ENCODE measurements at places on chromosomes 4 and X.

DNA sequence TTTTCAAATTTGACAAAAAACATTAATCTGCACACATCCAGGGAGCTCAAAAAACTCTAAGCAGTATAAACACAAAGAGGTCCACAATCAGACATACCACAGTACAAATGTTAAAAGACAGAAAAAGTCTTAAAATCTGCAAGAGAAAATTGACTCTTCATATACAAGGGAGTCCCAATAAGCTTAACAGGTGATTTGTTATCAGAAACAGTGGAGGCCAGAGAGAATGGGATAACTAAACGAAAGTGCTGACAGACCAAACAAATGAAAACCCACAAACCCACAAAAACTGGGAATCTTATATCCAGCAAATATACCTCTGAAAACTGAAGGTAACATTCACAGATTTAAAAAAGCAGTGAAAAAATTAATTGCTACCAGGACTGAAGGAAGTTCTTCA is 182.0 kb upstream of the PAQR3 start:
- no peak for DNase-seq

DNA sequence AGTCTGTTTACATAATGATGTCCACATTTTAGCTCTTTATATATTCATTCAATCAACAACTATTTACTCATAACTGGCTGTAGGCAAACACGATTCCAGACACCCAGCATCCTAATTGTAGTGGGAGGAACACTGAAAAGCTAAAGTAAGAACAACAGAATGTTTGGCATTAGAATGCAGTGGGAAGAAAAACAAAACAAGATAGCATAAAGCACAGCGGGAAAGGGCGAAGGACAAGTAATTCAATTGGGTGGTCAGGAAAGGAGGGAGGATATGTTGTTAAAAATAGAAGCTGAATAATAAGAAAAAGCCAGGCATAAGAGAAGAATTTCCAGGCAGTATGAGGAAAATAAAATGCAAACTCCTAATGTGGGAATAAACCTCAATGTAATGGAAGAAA is 189.5 kb upstream of the FAT4 start:
- no peak for DNase-seq

GRCh38 chr4:7311205-7311604 is 118.9 kb downstream of the SORCS2 start:
- no peak for DNase-seq

- DNase-seq, result no peak
Observed at GRCh38 chr4:30718021-30718542, 2.1 kb upstream of the PCDH7 start.

DNA sequence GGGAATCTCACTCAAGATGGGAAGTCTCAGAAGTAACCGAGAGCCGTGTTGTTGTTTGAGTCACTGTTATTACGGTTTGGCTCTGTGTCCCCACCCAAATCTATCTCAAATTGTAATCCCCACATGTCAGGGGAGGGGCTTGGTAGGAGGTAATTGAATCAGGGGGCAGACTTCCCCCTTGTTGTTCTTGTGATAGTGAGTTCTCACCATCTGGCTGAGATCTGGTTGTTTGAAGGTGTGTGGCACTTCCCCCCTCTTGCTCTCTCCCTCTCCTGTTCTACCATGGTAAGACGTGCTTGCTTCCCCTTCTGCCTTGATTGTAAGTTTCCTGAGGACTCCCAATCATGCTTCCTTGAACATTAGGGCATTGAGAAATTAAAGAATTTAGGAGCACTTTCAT is 37.0 kb downstream of the HAND2 start:
- DNase-seq, result no peak

DNA sequence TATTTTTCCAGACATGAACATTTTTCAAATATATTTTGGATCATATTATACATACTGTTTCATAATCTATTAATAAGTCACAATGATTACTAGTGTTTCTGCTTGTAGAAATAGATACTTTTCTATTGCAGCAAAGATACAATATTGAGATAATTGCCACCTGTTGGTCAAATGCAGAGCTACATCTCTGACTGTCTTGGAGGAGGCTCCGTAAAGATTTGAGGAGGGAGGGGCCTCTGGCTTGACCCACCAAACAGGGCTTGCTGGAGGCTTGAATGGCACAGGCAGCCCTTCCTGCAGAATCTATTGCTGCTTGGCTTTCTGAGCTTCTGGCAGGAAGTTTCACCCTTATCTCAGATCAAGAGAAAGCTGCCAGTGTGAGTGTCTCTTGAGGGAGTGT is 99.3 kb upstream of the ARMCX2 start:
- no peak for DNase-seq

DNA sequence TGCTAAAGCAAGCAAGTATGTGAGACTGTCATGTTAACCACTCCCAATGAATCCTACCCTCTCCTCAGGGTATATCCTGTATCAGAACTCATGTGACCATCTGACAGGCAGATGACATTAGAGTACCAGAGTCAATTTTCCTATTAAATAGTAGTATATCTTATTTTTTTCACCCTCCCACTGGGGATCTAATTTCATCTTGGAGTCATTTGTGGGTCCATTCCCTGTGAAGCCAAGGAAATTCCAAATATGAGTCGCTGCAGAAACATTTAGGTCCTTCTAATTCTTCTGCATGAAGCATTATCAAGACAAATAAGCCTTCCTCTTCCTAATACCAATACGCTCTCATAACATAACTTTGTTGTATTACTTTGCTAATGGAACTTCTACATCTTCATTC is 52.2 kb upstream of the BLTP1 start:
- no peak for DNase-seq

- no peak for DNase-seq
Observed at GRCh38 chr4:19580095-19580494, 671.6 kb upstream of the SLIT2 start.

- no peak for DNase-seq
Observed at GRCh38 chr4:7657545-7658297, 223.0 kb upstream of the PSAPL1 start.

- DNase-seq, result no peak
Observed at GRCh38 chrX:10932842-10933440, 178.2 kb upstream of the HCCS start.

GRCh38 chr4:160034501-160034900 is 931.6 kb downstream of the RAPGEF2 start:
- no peak for DNase-seq

GRCh38 chr4:82394896-82395295 is 21.1 kb upstream of the HNRNPD start:
- DNase-seq, result peak; percentile 24

DNA sequence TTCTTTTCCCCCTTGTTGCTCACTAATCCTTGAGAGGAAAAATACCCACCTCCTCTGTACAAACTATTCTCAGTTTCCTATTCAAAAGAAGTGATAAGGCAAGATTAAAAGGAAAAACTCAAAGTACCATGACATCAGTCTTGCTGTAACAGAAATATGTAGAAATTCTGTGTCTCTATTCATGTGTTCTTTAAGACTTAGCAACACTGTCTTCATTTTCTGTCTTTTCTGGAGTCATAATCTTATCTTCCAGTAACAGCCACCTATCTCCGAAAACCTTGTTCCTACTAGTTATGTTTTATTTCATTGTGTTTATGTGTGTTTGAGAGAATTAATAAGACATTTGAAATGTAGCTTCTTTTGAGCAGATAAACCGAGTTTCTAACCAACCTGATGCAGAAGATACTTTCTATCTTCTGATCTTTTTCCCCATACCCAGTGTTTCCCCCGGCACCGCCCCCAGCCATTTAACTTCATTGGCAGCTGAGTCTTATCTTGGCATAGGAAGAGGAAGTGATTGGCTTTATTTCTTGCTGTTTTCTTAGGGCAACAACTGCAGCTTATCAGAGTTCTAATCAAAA is 8.0 kb downstream of the FAM241A start:
- DNase-seq, result no peak

- DNase-seq, result peak; percentile 84
Observed at GRCh38 chr4:128823025-128823661, 13.6 kb downstream of the JADE1 start.

DNA sequence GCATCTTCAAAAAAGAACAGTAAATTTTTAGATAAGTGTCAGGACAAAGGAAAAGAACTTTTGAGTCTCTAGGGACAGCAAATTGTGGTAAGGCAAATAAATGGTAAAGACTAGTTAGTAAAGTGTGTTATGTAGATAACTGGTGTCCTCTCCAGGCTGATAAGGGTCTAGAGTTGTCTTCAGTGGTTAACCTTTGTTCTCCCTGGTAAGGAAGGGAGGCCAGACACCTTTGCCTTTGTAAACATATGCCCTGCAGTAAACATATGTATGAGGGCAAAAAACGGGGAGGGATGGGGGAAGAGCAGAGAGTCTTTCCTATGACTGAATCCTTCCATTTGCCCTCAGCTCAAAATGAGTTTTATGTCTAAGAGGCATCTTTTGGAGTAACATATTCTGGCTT is 384.6 kb downstream of the HNRNPD start:
- DNase-seq, result no peak

- no peak for DNase-seq
Observed at GRCh38 chrX:9906919-9907318, 60.2 kb upstream of the CLDN34 start.

GRCh38 chrX:13215729-13216128 is 104.1 kb downstream of the ATXN3L start:
- no peak for DNase-seq

DNA sequence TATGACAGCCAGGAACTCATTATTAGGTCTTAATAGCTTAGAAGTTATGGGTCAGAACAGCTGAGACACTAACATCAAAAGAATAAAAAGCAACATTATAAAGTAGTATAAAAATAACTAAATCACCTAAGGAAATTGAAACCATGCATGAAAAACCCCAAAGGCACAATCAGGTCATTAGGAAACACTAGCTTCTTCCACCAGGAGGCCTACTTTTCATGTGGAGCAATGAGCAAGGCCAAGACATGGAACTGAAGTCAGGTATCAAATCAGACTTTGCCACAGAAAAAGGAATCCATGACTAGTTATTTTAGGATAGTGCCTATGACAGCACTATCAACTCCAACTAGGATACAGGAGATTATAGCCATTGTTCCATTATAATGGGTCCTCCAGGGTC is 7.9 kb downstream of the HUWE1 start:
- DNase-seq, result no peak

- DNase-seq, result no peak
Observed at GRCh38 chr4:80008971-80009370, 64.1 kb downstream of the ANTXR2 start.

GRCh38 chr4:81225252-81225651 is 10.2 kb upstream of the PRKG2 start:
- no peak for DNase-seq

DNA sequence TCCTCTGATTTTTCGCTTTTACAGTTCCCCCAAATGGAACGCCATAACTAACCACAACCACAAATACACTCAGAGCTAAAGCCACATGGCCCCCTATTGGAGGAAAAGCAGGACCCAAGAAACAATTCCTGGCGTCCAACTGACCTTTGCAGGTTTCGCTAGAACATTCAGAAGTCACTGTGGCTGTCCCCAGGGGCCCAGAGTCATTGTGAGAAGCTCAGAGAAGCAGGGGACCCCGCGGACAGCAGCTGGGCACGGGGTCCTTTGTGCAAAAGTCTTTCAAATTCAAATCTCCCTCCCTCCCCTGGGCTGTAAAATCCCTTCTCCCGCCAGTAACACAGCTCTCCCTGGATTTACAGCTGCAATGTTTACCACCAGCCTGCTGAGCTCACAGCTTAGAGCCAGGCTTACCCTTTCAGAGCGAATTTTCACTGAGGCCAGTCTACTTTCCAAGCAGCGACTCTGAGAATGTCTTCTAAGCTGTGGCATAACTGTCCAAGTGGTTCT is 214.8 kb downstream of the CRLF2 start:
- DNase-seq, result no peak

- DNase-seq, result no peak
Observed at GRCh38 chr4:130403221-130403620, 1307.3 kb downstream of the C4orf33 start.

DNA sequence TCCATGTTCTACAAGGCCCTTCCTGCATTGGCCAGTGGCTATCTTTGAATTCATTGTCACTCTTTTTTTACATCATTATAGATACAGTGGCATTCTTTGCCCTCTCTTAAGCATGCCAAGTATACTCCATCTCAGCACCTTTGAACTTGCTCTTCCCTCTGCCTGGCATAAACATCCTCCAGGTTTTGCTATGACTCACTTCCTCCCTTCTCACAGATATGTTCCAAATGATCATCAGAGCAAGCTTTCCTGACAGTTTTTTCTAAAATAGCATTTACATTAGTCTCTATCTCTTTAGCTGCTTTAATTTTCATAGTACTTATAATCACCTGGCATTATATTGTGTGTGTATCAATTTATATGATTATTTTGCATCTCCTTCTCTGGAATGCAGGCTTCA is 553.3 kb upstream of the MAGEB2 start:
- DNase-seq, result peak; percentile 87

DNA sequence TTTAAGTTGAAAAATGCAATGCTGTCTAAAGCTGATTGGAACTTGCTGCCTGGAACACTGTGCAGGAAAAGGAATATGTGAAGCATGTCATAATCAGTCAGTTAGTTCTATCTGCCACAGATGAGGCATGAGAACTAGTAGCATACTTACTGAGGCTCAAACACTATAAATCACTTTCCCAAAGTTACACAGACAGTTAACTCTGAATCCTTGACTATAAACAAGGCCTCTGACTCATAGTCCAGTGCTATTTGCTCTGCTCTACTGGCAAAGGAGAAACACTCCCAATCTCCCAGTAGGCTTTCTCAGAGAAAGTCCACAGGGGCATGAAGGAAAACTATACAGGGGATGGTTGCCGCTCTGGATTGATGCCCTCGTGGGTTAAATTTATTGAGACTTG is 2078.4 kb upstream of the TENM3 start:
- no peak for DNase-seq

- no peak for DNase-seq
Observed at GRCh38 chr4:185794637-185795036, 17.4 kb downstream of the SORBS2 start.

DNA sequence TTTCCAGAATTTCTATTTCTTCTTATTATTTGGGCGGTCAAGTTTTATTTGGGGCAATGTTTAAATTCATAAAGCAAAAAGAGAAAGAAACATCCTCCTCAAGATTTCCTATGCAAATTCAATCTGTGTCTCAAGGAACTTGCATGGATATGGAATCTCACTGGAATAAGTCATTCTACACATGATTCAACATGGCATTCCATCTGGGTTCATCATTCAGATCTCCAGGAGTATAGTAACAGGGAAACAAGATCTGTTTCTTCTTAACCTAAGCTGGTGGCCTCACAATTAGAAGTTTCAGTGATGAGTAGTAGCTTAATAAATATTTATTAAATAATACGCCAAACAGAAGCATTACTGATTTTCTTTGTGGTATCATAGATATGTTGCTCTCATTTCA is 19.8 kb downstream of the KLHL34 start:
- DNase-seq, result no peak

GRCh38 chr4:75909405-75909804 is 7.2 kb upstream of the PPEF2 start:
- DNase-seq, result no peak

- DNase-seq, result no peak
Observed at GRCh38 chr4:108570993-108571569, 49.3 kb upstream of the RPL34 start.

- DNase-seq, result peak; percentile 60
Observed at GRCh38 chr4:169030562-169030982, 20.5 kb upstream of the CBR4 start.

GRCh38 chr4:119238068-119238722 is 25.7 kb downstream of the USP53 start:
- no peak for DNase-seq
